Suppressor macrophage (primary cell): ENCODE measurements at places on chromosomes 4 and X.

GRCh38 chr4:168723569-168723968, 226.7 kb downstream of the PALLD start:
- DNase-seq, result no peak

DNA sequence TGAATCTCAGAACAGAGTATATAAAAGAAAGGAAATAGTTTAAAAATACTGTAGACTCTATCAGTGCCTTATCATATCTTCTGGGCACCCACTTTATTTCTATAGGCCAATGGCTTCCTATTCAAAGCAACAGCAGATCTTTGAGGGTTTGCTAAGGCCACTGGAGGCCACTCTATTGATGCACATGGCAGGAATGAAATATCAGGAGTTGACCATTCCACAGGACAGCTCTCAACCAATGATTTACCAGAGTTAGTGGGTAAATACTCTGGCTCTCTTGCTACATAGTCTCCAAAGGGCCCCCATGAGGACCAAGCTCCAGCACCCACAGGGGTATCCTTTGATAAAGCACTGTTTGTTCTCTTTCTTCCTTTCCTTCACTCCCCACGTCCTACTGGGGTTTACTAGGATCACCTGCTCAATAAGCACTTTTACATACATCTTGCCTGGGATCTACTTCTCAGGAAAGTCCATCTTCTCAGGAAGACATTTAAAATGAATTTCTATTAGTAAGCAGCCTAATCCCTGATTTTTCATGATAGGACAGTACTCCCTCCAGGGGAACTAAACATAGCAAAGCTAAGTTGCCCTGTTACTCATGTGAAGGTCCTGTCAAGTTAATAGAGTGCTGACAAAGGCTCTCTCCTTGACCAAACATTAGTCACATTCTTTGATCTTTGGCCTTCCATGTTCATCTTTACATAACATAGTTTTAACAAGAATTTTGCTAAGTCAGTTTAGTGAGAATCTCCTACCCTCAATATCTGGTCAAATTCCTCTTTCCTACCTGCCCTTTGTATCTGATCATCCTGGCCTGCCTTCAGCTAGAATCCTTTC, 459.7 kb downstream of the GRXCR1 start:
- DNase-seq, result no peak

GRCh38 chr4:112674376-112674775, 37.4 kb downstream of the LARP7 start:
- no peak for DNase-seq

DNA sequence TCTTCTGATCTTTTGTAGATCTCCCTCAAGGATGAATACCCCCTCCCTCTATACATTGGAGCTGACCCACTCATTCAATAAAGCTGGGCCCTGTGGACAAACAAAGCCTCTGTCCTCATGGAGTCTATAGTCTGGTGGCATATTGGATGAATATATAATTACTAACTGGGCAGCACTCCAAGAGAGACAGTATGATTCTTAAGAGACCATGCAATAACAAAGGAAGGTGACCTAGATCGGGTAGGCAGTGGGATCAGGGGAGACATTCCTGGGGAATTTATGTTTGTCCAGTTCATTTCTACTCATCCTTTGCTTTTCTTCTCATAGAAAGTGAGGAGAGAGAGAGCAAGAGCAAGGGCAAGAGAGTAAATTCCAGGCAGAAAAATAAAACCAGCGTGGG, 23.5 kb upstream of the CXCL13 start:
- DNase-seq, result no peak
